ENCODE measurements at places on chromosomes 13 and 19.

DNA sequence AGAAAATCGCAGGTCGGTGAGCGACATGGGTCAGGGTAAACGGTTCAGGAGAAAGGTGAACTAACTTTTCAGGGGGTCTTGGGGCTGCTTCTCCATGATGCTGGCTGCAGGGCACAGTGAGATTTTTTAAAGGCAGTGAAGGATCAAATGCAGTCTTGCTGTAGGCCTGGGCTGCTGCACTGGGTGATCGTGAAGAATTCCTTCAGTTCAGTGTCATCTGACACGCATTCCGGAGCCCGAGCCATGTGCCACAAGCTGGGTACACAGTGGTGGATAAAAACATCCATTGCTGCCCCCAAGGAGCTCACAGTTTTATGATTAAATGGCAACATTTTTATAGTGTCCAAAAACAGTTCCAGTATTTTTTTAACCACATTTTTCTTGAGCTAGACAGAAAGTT lies 56.3 kb upstream of the GPR12 start:
- no peak for DNase-seq

DNA sequence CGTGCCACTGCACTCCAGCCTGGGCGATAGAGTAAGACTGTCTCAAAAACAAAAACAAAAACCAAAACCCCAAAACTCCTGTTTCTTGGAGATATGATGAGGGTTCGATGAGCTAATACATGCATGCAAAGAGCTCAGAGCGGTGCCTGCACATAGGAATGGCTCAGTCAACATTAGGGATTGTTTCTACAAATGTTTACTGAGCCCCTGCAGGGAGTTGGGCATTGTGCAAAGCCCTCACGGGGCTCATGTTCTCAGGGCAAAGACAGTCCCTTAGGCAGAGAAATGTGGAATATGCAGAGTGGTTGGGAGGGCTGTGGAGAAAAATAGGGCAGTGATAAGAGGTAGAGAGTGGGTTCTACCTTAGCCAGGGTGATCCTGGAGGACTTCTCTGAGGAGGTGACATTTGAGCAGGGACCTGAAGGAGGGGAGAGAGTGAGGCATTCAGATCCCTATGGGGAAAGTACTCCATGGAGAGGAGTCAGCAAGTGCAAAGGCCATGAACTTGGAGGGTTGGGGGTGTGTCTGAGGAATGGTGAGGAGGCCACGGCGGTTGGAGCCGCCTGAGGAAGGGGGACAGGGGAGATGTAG lies 1.5 kb upstream of the EHD2 start:
- no peak for DNase-seq

DNA sequence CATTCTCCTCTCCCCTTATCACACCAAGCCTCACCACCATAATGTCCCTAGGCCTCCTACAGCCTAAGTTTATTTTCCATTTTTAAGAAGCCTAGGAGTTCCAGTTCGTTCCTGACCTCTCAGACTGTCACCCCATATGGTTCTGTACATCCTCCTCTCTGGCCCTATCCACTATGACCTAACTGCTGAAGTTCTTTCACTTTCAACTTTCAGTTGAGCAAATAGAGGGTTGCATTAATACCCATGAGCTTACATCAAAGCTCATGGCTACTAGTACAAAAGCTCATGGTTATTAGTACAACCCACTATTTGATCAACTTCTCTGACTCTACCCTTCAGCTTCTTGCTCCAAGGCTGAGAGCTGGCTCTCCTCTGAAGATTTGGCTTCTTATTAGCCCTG lies 72.9 kb downstream of the FGF14 start:
- no peak for DNase-seq

- DNase-seq: no peak
Measured at GRCh38 chr13:84191139-84191538, 308.9 kb upstream of the SLITRK1 start.

DNA sequence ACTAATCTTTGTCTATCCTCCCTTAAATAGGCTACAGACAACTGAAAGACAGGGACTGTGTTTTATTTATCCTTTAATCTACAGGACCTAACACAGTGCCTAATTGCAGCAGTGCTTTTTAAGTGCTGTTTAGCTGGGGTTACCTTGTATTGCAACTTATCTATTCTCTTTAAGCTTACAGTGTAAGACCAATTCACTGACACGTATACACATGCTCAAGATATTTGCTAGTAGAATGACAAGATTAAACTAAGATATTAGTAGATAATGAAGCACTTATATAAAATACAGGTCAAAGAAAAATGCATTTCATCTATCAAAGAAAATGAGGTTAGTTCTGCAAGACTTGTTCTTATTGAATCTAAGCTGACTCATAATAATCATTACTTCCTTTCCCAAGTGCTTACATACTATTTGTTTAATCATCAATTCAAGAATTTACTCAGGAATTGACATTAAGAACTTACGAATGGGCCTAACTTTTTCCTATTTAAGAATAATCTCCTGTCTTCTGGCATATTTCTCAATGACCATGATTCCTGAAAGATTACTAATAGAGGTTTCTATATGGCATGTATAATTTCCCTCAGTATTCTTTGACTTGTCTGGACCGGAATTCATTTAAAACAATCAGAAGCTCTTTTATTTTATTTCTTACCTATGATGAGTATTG lies 75.8 kb upstream of the MAB21L1 start:
- DNase-seq: no peak

- peak; percentile 80 for DNase-seq
Measured at GRCh38 chr13:38686577-38687245, at the start of gene FREM2. TSS of gene FREM2 (plus strand) at chr13:38687077. CDS start at chr13:38687345, 268 bp downstream.

DNA sequence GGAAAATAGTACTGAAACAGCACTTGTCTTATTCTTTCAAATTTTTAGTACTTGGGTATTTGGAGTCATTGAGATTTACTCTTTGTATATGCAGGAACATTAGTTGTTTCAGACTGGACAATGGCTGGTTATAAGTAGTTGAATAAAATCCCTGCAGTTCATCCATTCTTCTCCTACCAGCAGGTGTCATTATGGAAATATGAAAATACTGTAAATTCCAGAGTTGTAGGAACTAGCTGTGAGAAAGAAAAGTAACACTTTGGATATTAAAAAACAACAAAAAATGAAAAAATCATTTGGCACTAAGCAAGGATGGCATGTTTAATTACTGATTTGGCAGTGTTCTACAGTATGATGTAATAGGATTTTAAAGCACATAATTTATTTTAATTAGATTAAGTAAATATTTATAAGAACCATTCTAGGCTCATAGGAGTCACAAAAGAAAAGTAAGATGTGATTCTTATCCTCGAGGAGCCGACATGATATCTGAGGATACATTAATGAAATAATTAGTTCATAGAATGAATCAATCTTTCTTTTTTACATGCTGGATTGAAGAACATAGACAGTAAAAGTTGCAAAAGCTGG lies 155.3 kb downstream of the KCNRG start:
- DNase-seq: no peak
